ENCODE measurements at places on chromosomes 6 and 20. TPM values are rescaled to one million over a fixed set of nuclear protein-coding genes. Genes with fewer than 3 reads are reported as not detected.

DNA sequence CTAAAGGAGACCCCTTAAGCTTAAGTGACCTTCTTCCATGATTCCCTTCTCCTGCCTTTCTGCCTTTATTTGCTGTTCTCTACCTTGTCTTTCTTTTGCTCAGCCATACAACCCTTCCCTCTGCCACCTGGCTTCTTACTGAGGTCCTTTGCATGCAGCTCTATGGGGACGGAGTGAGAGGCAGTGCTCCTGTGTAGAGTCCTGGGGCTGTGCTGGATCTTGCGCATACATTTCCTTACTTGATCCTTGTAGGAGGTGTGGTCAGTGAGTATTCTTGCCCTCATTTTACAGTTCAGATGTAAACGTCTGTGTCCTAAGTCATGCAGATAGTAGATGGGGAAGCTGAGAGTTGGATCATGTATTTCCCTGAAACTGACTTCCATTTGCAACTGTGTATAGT, 5.7 kb downstream of the SASH1 start:
- no peak for DNase-seq

GRCh38 chr6:46044881-46045617, 29.4 kb upstream of the CLIC5 start:
- peak; percentile 52 for DNase-seq

DNA sequence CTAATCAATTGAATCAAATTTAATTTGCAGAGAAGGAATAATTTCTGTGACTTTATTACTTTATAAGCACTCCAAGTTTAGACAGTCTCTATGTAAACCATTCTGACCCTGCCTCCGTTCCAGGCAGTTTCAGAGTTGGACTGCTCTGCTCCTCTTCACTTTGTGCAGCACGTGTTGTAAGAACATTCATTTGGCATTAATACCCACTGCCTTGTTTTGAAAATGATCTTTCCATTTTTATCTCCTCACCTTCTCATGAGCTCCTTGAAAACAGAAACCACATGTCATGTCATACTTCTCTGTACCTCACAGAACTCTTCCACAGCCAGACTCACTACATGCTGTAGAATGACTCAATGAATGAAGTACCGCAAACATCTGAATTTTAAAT, 25.5 kb downstream of the SLC22A1 start:
- DNase-seq: peak; percentile 33

- no peak for DNase-seq
These were observed 291.8 kb downstream of the BMP7 start for GRCh38 chr20:56974499-56975250.

DNA sequence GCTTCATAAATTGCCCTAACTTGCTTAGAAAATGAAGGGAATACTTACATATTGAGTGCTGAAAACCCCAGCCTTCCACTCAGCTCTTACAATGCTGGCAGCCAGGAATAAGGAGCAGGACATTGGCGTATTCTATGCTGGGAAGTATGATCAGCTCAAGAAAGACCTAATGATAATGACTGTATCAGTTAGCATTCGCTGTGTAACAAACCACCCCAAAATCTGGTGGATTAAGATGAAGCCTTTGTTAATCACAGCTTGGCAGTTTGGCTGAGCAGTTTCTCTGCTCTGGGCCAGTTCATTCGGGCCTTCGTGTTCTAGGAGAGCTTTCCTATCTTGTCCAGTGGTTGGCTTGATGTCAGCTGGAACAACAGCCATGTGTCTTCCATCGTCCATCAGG, 33.4 kb upstream of the TUBB2A start:
- DNase-seq: no peak

DNA sequence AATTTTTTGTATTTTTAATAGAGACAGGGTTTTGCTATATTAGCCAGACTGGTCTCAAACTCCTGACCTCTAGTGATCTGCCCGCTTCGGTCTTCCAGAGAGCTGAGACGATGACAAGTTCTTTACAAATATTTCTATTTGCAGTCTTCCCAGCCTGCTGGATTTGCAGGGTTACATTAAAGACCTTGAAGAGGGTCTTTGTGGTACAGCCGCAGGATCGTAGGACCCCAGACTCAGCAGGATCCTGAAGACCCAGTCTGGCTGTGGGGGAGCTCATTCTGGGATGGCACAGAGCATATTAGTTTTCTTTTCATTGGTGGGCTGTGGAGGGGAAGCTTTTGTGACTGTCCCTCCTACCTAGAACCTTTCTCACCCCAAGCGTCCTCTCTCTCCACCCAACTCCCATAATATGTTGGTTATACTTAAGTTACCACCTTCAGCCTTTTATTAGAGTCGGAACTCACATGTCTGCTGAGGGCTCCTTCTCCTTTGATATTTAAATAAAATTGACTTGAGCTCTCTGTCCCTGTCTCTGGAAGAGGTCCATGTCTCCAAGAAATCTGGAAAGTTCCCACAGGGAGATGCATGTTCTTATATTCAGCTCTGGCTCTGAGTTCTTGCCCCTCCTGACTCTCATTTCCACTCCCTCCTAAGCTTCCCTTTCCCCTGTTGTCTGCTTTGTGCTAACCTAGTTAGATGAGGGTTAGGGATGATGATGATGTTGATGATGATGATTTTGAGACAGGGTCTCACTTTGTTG, 72.0 kb downstream of the TIAM2 start:
- no peak for DNase-seq

DNA sequence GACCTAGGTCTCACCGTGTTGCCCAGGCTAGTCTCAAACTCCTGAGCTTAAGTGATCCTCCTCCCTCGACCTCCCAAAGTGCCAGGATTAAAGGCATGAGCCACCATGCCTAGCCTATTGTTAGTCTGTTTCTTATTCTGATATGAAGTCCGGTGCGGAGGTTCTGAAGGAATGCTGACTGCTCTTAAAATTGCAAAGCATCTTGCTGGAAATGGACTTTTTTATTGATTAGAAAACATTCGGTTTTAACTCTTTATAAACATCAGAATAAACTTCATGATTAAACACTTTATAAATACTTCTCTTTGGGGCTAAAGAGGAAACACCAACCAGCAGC, 3.2 kb downstream of the TNFAIP3 start:
- no peak for DNase-seq

DNA sequence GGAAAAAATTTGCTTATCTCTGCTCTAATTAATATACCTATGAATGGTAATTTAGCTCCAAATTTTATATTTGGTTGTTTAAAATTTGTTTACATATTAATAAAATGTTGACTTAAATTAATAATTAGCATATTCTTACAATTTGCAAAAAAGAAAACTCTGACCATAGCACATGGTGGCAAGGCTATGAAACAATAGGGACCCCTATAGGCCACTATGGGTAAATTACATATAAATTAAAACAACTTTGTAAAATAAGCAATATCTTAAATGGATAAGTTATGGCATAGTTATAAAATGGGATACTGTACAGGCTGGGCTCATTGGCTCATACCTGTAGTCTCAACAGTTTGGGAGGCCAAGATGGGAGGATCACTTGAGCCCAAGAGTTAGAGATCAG, 76.0 kb downstream of the MKKS start:
- DNase-seq: no peak

DNA sequence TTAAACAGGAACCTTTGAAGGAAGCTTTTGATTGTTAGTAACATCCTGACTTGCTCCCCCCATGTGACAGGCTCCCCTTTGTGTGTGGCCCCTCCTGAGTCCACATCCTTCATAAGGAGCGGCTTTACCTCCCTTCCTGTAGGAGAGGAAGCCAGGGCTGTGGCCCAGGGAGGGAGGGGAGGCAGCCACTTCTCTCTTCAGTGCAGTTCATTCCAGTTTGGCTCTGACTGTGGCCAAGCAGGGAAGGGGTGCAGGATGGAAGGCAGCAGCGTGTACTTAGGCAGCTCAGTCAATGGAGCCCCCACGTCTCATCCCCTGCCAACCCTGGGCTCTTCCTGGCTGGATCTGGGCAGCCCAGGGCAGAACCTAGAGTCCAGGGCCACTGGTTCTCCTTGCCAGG, 295.2 kb downstream of the QKI start:
- DNase-seq: no peak

The CLDN20 gene
- not detected for total RNA-seq

The SEMG1 gene
- not detected for total RNA-seq

The NOTCH4 gene
- total RNA-seq: 18.2 TPM
